Right renal pelvis (tissue), 4 donors: ENCODE measurements at places on chromosomes 2 and 18.

GRCh38 chr2:25712455-25712854 is 39.1 kb upstream of the DTNB start:
- no peak for DNase-seq

DNA sequence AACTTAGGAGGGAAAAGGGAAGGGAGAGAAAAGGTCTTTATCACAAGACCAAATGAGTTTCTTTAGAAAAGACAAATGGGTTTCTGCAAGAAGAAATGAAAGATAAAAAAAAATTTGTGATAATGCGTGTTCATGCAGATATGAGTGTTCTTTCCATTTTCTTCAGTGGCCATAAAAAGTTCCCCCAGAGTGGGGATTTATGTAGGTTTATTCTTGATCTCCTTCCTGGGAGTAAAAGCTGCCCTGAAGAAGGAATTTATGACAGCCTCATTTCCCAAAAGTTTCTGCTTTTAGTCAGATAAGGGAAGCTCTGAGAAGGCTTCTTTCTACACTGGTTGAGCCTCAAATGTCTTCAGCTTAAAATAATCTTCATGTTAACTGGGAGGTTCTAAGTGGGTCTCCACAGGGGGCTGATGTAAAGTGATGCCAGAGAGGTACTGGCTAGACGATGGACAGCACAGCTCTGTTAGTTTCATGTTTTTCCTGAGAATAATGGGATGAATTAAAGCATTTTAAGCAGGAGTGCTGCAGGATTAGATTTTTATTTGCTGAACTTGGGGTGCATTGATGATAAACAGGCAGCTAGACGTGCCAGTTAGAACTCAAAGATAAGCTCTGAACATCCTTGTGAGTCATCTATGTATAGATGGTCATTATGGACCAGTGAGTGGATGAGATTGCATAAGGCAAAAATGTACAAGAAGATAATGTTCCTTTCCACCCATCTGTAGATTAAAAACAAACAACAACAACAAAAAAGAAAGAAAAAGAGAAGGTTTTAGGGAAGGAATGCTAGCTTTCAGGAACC is 99.4 kb upstream of the MSH2 start:
- DNase-seq: no peak

DNA sequence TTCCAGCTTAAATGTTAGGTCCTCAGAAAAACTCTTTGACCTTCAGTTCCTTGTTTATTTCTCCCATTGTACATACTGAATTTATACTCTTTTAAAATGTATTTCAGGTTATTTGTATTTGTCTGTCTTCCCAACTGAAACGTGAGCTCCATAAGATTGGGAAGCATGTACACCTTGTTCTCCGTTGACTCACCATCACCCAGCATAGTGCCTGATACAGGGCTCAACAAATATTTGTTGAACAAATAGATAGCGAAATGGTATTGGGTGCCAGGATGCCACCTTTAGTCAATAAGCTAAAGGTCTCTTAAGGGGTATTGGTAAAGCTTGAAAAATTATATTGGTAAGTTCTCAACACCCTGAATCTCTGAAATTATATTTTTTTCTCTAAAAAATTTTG is 1841.3 kb upstream of the CELF4 start:
- no peak for DNase-seq

DNA sequence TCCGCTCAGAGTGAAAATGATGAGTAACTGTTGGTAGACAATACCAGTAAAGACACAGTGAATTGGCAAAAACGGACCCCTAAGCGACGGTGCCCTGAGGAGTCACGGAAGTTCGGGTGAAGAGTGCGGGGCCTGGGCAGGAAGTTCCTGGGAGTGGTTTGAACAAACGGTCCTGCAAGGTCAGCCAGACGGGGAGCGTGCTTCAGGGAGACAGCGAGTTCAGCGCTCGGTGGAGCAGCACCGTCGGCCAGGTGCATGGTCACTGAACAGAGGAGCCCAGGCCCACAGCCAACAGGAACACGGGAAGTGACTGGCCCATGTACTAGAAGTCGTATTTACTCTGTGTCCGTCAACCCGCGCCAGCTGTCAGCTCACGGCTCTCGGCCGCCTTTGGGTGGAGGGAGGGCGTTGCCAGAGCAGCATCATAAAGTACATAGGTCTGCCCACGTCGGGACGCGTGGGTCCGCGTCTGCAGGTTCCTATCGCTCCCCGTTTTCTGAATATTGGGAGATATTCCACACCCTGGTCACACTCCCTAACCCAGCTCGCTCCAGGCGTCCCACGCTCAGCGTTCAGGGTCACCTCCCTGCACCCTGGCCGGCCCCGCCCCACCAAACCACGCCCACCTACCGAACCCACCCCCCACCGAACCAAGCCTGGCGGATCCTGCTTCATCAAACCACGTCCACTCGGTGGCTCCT is 75.6 kb upstream of the UXS1 start:
- no peak for DNase-seq

- DNase-seq: no peak
These were observed 276.0 kb upstream of the REV1 start for GRCh38 chr2:99765731-99766318.

DNA sequence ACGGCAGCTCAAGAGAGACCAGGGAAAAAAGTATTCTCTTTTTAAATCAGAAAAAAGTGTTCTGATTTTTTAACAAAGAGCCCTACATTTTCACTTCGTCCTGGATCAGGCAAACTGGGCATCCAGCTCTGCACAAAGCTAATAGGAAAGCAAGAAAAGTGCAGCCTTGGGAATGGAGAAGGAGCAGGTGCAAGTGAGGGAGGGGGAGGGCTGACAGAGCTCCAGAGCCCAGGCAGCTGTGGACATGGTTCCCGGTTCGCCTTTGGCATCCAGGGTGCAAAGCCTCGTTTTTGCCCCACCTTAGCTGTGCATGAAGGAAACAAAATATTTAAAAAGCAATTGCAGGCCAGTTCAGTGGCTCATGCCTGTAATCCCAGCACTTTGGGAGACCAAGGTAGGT is 82.2 kb downstream of the FAM124B start:
- no peak for DNase-seq

DNA sequence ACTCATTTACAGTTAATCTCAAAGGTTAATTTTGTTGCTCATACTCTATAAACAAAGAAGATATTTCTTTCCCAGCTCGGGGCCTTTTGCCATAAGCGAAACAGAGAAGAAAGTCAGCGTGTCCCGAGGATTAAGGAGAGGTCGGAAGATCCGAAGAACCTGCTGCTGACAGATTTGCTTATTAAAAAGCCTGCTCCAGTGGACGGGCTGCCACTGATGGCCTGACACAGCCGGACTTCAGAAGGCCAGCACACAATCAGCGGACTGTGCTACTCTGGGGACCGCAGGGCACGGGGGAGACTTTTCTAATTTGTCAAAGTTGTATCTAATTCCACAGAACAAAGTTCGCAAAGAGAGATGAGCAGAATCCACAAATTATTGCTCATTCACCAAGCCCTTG is 315.4 kb downstream of the ETAA1 start:
- DNase-seq: no peak

DNA sequence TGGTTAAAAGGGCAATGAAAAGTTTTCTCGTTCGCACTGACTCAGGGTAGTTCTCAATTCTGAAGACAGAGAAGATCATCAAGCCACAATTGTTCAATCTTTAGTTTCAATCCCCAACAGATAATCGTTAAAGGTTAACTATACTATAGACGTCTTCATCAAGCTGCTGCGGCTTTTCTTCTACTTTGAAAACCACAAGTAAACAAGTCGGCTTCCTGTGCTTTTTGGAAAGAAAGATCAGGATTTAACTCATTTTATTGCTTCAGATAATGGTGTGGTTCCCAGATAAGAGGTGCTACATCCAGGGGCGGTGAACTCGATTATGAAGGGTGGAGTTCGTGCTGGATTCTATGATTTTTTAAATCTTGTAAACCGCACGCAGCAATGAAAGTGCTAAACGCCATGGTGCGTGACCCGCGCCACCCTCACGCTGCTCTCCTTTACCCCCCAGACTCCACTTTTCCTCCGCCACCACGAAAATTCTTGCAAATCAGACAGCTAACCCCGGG is 545 bp upstream of the CDCA7 start:
- DNase-seq: no peak

DNA sequence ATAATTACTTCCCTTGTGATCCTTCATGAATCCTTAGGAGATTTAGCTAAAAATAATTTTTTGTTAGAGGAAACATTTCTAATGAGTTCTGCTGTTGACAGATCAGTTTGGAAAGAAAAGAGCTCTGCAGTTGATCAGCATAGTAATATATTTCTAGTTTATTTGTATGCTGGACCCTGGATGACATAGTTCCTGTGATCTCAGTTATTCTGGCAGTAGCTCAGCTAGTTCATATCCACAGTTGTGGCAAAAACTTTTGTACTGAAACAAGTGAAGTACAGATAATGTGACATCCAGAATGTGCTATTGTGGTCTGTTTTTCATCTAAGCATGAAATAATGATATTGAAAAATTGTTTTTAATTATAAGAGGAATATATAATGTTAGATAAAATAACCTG is 33.7 kb downstream of the ABI2 start:
- DNase-seq: no peak

DNA sequence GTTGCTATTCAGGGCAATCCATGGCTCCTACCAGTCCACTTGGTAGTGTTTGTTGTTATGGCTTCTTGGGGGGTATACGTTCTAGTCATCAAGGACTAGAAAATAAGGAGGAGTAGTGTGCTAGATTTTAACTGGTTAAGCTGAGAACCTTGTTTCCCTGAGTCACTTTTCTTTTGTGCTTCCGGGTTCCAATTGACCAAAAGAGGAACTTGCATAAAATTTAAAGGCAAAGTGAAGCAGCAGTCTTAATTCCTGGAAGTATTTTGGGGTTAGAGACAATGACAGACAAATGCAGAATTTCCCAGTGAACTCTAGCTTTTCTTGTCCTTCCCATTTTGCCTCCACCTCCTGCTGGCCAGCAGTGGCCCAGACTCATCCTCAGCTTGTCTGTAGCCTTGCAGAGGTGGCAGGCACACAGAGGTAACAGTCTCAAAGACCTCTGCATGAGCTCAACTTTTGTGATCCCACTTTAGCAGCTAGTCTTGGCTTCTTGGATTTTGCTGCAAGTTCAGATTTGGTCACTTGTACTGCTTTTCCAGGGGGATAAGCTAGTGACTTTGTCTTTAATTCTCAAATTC is 1105.8 kb upstream of the NXPH2 start:
- no peak for DNase-seq

DNA sequence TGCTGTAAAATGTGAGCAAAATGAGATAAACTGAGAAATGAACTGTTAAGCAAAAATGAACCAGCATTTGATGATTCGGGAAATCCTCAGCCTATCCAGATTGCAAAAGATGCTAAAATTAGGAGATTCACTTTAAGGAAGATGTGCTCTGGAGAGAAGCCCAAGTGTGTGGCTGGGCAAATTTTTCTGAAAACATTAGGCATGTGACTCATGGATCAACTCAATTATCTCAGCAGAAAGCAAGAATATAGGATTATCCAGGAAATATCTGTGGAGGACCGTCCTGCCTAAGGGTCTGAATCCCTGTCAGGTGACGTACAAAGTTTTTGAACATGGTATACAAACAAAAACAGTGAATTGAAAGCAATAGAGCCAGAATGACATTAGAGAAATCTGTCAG is 1268.3 kb upstream of the TMEFF2 start:
- DNase-seq: no peak

GRCh38 chr18:45361125-45361851 is 254.0 kb upstream of the SLC14A2 start:
- no peak for DNase-seq

DNA sequence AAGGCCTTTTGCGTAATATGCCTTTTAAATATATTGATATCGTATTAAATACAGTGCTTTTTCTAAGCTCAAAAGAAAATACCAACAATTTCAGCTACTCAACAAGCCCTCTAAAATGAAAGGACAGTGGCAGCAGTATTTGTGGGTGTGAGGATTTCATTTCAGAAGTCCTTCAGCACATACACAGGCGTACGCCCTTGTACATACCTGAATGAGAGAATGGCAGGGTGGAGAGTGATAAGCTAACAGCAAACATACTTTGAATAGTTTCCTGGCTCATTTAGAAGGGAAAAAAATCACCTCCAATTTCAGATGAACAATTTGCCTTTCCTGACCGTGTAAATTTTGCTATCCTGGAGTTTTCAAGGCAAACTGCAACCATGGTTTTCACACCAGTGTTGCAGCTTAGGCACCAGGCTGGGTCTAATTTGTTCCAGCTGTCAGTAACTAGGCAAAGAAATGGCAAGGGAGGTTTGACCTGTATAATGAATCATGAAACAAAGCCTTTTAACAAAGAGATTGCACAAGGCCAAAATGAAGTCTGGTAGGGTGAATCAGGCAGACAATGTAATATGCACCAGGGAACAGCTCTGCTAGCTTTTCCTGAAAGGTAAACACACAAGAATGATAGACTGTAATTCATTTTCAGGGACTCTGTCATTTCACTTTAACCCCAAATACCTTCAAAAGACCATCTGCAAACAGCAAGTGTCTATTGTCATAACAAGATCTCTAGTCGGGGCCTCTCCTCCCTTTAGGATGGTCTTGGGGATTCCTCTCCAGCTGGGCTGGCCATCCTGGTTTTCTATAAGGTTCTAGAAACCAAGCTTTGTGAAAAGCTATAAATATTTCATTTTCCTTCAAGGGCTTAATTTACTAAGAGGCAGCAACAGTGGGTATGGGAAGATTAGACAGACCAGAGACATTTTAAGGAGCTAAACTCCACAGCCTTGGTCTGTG is 11.5 kb downstream of the ANKRD29 start:
- DNase-seq: no peak

DNA sequence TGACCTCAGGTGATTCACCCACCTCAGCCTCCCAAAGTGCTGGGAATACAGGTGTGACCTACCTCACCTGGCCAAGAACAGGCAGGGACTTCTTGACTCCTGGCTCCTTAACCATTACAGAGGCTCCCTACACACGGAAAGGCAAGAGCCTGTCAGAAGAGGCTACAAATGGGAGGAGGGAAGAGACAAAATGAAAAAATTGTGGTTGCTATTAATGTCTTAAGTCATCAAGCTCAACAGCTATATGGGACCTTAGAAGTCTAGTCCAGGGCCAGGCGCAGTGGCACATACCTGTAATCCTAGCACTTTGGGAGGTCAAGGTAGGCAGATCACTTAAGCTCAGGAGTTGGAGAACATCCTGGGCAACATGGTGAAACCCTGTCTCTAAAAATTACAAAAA is 11.5 kb upstream of the FAM124B start:
- no peak for DNase-seq

DNA sequence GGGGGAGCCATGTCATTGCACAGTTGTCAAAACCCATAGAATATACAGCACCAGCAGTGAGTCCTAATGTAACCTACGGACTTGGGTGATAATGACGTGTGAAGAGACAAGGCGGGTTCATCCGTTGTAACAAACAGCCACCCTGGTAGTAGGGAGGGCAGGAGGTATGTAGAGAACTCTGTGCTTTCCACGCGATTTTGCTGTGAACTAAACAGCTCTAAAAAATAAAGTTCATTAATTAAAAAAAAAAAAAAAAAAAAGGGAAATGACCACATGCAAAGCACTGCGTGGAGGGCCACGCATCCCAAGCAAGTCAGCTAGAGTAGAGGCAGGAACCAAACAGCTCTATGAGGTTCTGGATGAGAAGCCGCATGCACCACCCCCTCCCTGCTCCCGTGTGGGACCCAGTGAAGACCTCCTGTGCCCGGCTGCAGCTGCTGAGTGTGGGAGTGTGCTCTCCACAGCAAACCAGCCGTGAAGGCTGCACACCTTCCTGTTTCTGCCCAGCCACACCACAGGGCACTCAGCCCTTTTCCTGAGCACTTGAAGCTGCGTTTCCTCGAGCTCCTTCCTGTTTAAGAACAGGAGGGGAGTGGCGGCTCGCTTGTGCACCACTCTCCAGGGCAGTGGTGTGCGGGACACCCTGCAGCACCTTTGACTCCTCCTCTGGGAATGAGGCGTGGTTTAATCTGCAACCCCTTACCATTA is 65.6 kb downstream of the ODC1 start:
- peak; percentile 56 for DNase-seq
